NCI-H1930 (cell line): ENCODE measurements at places on chromosomes 5 and 9.

DNA sequence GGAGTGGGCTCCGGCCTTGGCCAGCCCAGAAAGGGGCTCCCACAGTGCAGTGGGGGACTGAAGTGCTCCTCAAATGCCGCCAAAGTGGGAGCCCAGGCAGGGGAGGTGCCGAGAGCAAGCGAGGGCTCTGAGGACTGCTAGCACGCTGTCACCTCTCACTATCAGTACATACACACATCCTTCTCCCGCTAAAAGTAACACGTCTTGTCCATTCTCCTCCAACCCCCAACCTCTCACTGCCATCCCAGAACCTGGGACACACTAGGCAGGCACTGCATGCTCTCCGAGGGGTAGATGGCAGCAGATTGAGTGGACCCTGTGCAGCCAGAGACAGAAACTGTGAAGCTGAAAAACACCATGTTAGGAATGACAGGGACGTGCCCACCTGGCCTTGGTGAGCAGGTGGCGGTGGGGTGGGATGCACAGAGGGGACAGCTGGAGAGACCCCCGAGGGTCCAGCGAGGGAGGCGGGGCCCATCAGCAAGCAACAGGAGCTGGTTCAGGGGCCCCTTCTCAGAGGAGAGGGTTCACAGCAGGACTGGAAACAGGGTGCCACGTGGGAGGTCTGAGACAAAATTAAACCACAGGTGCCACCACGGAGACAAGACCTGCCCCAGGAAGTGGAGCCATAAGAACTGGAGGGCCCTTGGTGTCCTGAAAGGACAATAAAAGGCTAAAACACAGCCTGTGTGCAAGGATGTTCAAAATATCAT is 16.9 kb downstream of the SEMA4D start:
- no peak for DNase-seq

DNA sequence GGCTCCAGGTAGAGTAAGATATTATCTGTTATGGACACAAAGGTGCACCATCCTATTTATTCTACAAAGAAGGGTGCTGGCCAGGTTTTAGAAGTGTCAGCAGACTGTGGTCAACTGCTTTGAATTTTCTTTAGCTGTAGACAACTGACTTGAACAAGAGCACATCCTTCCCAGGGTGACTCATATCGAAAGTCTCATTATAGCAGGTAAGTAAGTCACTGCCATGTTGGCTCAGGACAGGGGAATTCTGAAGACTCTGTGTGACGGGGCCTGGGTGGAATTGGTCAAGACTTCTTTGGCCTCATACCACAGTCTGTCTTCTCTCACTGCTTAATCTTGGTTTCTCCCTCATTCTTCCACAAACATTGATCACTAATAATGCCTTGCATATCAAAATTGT is 214.5 kb upstream of the CDH9 start:
- no peak for DNase-seq

GRCh38 chr9:35537913-35538312 is 48.0 kb downstream of the RUSC2 start:
- no peak for DNase-seq

- no peak for DNase-seq
Measured at GRCh38 chr5:76697670-76698069, 18.3 kb upstream of the F2R start.

DNA sequence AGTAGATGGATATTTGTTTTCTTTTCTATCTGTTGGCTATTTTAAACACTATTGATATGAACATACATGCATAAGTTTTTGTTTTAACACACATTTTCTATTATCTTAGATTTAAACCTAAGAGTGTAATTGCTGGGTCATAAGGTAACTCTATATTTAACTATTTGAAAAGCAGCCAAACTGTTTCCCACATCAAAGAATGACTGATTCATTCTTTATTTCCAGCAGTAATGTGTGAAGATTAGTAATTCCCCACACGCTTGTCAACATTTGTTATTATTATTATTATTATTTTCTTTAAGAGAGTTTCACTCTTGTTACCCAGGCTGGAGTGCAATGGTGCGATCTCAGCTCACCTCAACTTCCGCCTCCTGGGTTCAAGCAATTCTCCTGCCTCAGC is 1495.8 kb downstream of the EFNA5 start:
- no peak for DNase-seq

DNA sequence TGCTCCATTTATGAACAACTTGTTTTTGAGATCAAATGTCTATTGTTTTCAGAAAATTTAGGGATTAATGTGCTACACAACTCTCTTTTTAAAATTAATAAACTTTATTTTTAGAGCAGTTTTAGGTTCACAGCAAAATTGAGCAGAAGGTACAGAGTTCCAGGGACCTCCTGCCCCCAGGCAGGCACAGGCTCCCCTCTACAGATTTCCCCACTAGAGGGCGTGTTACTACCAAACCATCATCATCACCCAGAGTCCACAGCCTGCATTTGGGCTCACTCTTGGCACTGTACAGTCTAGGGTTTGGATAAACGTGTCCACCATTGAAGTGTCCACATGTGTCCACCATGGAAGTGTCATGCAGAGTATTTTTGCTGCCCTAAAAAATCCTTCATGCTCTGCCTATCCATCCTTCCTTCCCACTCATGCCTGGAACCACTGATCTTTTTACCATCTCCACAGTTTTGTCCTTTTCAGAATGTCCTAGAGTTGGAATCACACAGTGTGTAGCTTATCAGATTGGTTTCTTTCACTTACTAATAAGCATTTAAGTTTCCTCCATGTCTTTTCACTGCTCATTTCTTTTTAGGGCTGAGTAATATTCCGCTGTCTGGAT is 61.7 kb downstream of the MRPL36 start:
- DNase-seq: no peak

- no peak for DNase-seq
Measured at GRCh38 chr5:67374378-67374777, 177.8 kb upstream of the CD180 start.

DNA sequence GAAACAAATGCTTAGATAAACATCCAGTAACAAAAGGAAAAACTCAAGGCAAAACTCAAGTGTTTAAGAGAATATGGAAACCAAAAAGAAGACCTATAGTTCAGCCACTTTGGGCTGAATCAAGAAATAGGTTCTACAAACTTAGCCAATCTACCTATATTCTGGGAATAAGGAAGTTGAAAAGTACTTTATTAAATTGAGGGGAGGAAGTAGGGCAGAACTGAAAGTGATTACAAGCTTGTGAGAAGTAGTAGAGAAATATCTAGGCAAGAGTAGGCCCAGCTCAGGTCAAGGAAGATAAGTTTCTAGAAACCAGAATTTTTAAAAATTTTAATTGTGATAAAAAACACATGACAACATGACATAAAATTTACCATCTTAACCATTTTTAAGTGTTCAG is 384.8 kb upstream of the PCSK5 start:
- DNase-seq: no peak

DNA sequence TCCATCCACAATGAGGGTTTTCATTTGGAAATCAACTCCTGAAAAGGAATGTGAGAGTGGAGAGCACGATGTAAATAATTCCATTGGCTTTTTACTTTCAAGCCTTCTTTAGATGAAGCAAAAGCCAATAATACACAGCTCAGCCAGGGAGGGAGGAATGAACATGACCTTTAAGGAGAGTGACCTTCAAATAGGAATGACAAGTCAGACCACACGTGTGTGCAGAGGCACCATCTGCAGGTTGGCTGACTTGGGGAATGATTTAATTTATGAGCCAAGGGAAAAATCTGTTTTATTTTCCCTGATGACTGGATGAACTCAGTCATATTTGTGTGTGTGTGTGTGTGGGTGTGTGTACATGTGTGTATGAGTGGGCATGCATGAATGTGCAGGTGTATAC is 64.5 kb downstream of the RASEF start:
- DNase-seq: no peak

- DNase-seq: no peak
Measured at GRCh38 chr9:92538541-92538940, 2.8 kb upstream of the ECM2 start.

DNA sequence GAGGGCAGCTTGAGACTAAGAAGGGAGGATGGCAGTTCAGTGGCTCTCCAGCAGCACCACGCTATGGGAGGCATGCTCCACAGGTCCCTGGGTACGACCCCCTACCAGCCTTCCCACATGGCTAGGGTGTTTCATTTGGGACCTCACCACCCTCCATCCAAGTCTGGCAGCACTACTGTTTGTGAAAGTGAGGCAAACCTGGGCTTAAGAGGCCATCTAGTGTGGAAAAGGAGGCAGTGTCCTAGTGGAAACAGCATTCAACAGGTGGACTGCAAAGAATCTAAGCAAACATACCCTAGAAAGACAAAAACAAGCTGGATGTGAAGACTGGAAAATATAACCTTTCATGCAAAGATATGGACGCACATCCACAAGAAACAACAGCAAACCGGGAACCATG is 4.8 kb upstream of the C5orf47 start:
- no peak for DNase-seq

DNA sequence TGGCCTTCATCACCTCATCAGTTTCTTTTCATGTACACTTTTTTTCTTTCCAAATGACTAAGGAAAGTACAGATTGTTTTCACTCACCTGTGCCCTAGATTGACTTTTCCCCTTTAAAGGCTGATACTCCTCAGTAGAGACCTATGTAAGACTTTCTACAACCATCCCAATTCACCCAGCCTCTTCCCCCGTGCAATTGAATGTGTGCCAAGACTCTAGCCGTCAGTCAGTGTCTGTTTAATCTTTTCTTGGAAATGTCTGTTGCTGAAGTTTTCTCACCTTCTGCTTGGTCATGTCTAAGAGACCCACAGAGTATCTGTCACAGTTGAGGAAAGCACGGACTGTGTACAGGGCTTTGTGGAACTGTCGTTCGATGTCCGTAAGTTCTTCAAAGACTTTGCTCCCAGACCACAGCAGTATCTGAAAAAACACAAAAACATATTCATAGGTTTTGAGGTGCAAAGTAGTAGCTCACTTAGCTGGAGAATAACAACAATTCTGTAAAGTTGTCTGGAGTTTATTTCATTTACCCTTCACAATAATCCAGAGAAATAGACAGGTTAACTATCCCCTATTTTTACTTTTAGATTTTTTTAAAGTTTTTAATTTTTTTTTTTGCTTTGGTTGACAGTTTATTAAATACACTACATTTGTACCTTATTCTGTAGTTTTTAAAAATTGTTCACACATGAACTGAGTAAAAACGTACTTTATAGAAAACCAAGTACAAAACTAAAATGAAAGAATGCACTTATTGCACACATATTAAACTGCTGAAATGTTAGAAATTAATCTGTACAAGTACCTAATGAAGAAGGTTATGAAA is 13.6 kb downstream of the PDE6A start:
- DNase-seq: no peak

GRCh38 chr9:72949918-72950325 is 2.9 kb downstream of the ALDH1A1 start:
- no peak for DNase-seq

DNA sequence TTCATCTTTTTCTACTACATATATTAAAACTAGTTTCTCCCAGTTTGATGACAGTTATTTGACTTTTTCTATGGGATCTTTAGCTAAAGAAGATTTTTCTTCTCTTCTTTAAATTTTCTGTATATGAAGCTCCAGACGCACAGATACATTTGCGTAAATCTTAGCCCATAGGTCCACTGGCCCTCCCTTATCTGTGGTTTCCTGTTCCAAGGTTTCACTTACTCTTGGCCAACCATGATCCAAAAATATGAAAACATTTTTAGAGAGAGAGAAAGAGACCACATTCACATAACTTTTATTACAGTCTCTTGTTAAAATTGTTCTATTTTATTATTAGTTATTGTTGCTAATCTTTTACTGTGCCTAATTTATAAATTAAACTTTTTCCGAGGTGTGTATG is 270.2 kb upstream of the DAPK1 start:
- no peak for DNase-seq

DNA sequence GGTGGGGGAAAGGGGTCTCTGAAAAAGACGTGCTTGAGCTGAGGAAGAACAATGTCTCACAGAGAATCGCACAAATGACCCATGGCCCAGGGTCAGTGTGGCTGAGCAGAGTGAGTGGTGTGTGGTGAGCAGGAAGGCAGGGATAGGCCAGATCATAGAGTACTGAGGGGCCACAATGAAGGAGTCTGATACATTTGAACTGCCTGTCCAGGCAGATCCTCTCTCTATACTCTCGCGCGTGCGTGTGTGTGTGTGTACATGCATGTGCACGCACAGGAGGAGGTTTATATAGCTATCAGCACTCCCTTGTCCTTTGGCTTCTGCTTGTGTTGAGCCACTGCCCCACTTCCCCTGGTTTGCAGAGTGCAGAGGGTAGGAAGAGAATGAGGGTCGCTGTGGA is 294.0 kb downstream of the ZNF608 start:
- no peak for DNase-seq

DNA sequence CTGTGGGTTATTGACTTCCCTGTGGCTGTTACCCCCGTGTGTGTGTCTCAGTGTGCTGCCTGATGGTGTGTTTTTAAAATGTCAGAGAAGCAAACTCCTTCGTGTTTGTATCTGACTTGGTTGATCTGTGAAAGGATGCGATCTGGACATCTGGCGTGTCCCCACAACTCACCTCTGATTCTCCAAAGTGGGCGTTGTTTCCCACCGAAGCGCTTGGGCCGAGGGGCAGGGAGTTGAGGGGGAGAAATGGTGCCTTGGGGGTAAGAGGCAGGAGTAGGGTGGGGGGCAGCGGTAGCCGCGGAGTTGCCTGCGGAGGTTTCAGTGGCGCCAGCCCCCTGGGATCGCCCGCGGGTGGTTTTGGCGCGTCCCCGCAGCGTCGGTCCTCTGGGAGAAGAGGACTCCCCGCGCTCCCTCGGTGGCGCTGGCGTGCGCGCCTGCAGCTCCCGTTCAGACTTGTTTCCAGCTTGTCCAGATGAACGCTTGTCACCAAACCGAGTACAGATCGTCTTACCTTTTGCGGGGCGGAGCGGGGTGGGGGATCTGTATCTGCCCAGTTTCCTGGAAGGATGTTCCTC is 1.1 kb downstream of the MAST4 start:
- DNase-seq: no peak

- DNase-seq: no peak
Measured at GRCh38 chr5:36666986-36667385, 60.6 kb downstream of the SLC1A3 start.

DNA sequence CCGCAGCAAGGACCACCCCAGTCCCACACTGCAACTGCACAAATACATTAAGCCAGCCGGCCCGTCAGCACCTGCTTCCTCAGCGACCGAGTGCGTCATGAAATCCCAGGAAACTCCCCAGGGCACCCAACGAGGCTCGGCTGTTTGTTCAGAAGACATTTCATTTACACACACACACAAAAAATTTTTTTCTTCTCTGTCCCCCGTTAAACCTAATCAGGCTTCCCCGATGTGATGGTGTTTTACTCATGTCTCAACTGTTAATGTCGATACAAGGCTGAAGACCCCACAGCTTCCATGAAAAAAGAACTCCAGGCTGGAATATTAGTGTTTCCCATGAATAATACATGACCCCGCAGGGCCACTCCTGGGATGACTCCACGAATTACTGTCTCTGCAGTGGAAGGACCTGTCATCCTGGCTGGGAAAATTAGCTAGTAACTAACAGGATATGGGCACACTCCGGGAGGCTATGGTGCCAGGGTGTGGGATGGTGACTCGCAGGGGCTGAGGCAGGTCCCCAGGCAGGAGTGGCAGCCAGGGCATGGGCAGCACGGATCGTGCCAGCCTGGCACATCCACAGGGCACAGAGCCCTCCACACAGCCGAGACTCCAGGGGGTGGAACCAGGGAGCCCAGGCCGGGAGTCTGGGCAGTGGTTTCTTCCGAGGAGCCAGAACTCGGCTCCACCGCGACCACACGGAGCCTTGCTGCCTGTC is 102.4 kb downstream of the VAV2 start:
- DNase-seq: no peak

- DNase-seq: no peak
Measured at GRCh38 chr5:113150821-113151220, 174.2 kb downstream of the DCP2 start.
